ENCODE measurements at places on chromosomes 16 and 17.

DNA sequence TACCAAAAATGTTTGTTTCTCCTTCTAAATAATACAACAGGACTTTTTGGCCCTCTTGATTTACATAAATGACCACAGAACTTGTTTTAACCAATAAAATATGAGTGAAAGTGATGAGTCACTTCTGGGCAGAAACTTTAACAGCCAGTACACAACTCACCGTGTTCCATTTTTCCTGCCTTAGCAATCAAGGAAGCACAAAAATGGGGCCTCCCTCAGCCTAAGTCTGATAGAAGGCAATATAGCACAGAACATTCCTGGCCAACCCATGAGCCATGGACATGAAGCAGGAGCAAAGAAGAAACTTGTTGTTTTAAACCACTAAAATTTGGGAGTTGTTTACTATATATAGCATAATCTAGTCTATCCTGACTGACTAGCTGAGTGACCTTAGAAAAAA is 61.1 kb upstream of the MTMR4 start:
- DNase-seq: no peak

DNA sequence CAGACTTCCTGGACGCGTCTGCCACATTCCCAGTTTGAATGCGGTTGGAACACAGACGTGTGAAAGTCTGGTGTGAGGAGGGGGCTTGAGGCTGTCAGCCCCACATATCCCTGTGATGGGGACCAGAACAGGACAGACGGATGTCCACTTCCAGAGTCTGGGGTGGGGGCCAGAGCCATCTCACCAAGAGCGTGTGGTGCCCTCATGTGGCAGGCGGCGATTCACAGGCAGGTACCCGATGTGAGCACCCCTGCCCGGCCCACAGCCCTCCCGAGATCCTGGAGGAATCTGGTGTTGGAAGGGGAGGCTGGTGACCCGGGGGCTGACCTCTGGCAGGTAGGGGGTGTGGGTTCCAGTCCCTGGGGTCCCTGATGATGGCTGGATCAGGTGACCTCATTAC is 51.5 kb downstream of the ENGASE start:
- peak; percentile 62 for DNase-seq

GRCh38 chr16:54935266-54935968 is 4.8 kb downstream of the IRX5 start:
- DNase-seq: no peak

- no peak for DNase-seq
These were observed at the start of gene MPO for GRCh38 chr17:58280480-58281217. Gene MPO (minus strand): TSS chr17:58280935. CDS start chr17:58280758, 177 bp downstream.

DNA sequence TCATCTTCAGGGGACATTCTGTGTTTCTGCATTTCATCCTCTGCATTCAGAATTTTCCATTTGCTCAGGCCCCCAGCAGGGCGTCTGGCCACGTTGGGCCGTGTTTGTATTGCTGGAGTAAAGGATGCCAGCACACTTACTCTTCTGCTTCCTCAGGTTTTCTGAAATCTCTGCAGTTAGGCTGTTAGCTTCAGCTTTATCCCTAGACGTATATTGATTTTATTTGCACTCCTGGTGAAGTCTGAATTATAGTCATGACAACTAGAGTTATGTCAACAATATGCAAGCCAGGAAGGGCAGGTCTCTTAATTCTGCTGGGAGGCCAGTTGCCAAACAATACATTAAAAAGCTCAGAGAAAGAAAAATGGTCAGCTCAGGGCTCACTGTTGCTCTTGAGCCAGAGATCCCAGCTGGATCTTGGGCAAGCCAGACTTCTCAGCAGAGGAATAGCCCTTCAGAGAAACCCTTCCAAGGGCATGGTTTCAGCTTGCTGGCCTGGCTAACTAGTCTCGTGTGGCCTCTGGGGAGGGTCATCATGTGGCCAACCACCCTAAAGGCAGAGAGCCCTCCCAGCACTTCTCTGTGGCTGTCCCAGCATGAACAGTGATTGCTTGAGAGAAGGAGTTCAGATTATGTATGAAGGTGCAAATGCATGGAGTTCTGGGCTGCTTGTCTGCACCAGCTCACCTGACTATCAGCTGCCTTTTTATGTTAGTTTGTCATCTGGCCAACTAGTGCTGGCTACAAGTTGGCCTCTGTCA is 110.2 kb upstream of the CACNG5 start:
- DNase-seq: no peak

DNA sequence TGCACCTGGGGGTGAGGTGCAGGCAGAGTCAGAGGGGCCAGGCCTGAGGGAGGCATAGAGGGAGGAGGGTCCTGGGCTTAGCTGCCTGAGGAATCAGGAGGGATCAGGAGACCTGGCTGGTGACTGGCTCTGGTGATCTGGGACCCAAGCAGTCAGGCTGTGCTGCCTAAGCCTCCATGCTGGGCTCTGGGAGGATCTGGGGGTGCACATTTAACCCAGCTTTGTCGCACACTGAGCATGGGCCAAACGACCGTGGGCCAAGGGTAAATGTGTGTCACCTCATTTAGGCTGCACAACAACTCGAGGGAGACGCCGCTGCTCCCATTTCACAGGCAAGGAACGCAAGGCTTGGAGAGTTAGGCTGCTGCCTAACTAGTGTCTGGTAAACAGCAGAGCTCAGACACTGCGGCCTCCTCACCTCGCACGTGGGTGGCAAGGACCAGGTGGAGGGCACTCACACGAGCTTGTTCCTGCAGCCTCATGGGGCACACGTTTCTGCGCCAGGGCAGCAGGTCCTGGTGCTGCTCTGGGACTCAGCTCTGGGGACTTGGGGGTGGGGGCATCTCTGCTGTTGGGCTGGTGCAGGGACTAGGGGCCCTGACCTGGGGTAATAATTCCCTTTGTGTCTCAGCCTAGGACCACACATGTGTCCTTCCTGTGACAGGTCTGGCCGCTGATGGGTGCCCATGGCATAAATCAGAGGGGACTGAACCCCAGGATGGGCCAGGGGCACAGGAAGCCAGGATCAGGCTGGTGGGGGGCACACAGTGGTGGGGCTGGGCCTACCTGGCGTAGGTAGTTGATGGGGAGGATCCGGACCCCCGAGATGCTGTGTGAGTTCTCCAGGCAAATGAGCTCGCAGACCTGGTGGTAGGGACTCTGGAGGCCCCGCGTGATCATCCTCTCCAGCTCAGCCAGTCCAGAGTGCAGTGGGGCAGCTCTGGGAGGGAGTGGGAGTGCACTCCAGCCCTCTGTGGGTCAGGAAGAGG is 18.7 kb downstream of the TMEM235 start:
- DNase-seq: no peak

- no peak for DNase-seq
These were observed 387.2 kb downstream of the SEC14L1 start for GRCh38 chr17:77527836-77528505.

DNA sequence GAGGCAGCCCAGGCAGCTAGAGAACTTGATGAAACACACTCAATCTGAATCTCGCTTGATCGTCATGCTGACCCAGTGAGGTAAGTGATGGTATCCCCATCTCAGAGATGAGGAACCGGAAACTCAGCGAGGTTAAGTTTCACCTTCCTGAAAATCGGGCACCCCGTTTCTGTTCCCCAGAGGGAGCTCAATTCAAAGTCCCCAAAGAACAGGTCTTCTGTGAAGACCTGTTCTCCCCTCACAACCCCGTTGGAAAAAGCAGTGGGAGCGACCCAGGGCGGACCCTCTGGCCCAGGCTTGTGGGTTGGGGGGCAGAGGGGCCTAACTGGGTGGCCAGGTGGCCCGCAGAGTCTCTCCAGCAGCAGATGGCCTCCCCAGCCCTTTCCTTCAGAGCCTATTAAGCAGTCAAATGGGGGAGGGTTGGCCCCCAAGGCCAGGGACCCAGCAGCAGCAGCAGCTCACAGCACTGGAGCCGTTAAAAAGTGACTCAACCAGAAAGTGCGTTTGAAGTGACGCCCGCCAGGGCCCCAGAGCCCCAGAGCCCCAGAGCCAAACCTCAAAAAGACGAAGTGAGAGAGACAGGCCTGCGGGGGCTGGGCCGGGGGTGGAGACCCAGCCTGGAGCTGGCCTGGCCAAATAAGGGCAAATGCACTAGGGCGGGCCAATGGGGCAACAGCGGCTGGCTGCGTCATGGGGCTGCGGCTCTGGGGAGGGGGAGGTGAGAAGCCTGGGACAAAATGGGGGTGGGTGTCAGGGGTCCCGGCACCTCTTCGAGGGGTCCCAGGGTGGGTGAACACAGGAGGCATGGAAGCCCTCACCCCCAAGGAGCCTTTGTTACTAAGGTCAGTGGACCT is 9.2 kb upstream of the TSPOAP1 start:
- peak; percentile 94 for DNase-seq

GRCh38 chr16:28062261-28062846 is 1.2 kb downstream of the GSG1L start:
- no peak for DNase-seq

- no peak for DNase-seq
These were observed 17.1 kb downstream of the NTN1 start for GRCh38 chr17:9038380-9038779.

DNA sequence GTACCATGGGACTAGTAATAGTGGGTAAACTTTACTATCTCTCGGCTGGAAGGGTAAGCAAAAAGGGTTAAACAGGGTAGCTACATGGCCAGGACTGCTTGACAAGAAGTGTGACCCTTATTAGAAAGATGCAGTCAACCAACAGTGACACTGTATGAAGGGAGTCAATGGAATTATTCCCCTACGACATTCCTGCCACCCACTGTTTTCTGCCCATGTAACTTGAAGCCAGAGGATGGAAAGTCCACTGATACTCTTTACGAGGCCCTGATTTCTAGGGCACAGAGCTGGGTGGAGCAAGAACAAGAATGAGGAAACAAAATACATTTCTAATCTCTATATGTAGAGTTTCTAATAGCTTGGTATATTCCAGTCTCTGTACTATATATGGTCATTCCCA is 1102.5 kb downstream of the CDH11 start:
- DNase-seq: no peak

DNA sequence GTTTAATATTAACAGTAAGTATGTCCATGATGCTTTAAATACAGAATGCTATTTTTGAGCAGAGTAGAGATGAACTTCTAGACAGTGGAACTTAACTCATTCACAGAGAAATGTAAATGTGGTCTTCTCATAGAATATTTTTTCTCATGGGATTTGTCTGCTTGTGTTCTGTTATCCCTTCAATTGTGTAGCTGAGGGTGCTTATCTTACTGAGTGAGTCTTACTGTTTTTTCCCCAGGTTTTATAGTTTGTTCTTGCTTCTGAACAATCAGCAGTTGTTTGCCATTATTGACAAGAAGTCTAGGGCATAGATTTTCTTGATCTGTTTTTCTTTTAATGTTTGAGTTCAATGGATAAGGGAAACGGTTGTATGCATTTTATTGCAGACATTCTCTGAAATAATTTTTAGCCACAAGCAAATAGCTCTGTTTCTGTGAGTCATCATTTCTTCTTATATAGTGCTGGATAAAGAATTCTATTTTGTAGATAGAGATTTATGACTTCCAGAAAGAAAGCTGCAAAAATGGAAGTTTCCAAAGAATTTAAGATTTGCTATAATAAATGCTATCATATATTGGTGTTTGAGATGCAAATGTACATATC is 60.5 kb downstream of the NF1 start:
- no peak for DNase-seq

- no peak for DNase-seq
These were observed 61.1 kb upstream of the CPHXL start for GRCh38 chr16:75787440-75787839.

DNA sequence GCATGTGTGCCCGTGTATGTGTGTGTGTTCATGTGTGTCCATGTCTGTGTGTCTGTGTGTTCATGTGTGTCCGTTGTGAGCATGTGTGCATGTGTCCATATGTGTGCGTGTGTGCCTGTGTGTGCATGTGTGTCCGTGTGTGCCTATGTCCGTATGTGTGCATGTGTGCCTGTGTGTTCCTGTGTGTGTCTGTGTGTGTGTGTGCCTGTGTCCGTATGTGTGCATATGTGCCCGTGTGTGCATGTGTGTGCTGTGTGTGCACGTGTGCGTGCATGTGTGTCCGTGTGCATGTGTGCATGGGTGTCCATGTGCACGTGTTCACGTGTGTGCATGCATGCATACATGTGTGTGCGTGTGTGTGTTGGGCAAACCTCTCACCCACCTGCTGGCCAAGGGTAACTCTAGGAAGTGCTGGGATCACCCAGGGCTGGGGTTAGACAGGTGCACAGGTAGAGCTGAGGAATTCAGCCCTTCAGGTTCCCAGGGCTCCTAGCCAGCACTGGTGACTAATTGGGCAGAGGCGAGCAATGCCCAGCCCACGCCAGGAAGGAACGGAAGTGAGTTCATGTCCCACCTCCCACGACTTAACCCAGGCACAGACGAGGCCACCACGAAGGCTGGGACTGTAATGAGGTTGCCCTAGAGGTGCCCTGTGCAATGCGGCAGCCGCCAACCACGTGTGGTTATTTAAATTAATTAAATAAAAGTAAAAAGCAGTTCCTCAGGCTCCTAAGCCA is 8.2 kb upstream of the CSNK1D start:
- DNase-seq: peak; percentile 62

DNA sequence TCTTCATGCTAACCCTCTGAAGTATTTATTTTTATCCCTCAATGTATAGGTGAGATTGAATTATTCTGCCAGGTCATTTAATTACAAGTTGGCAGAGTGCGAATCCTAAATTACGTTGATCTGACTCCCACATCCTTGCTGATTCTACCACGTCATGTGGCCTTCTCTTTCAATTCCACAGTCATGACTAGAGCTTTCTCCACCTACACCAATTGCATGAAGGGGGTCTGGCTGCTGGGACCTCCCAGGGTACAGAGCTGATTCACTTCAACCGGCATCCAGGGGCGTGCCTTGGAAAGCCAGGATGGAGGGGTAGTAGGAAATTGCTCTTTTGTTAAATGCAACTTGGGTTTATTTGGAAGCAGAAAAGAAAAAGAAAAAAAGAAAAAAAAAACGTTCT is 41.1 kb upstream of the CDH13 start:
- no peak for DNase-seq

DNA sequence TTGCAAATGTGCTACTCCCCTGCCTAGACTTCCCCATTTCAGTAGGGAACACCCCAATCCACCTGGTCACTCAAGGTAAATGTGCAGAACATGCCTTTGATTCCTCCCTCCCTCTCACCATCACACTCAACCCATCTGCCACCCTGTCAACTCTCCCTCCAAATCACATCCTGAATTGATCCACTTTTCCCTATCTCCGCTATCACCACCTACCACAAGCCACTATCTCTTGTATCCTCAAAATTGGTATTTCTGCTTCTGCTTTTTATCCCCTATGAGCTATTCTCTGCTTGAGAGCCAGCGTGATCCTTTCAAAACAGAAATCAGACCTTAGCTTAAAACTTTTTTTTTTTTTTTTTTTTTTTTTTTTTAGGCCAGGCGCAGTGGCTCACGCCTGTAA is 5.4 kb upstream of the NOL11 start:
- no peak for DNase-seq

GRCh38 chr17:42288803-42289610 is 709 bp downstream of the STAT5A start:
- DNase-seq: peak; percentile 75

- DNase-seq: no peak
These were observed 12.9 kb upstream of the TOB1 start for GRCh38 chr17:50879086-50879485.

- DNase-seq: no peak
These were observed 188.0 kb downstream of the CDH11 start for GRCh38 chr16:64933885-64934284.

DNA sequence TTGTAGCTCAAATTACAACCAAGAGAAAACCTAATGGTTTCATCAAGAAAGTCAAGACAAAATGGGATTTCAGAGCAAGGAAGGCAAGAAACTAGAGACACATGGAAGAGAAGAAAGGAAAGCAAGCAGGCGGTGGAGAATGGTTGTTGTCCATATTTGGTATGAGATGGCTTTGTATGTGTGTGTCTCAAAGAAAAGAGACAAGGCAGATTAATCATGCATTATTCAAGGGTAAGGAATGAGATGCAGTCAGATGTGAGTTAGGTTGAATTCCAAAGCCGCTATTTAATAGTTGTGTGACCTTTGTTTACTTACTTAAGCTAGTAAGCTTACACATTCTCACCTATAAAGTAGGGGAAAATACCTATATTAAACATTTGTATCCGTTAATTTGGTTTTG is 1029.6 kb downstream of the CDH11 start:
- no peak for DNase-seq
